Stromal cell of bone marrow (primary cell): ENCODE measurements at places on chromosomes 5 and 9.

DNA sequence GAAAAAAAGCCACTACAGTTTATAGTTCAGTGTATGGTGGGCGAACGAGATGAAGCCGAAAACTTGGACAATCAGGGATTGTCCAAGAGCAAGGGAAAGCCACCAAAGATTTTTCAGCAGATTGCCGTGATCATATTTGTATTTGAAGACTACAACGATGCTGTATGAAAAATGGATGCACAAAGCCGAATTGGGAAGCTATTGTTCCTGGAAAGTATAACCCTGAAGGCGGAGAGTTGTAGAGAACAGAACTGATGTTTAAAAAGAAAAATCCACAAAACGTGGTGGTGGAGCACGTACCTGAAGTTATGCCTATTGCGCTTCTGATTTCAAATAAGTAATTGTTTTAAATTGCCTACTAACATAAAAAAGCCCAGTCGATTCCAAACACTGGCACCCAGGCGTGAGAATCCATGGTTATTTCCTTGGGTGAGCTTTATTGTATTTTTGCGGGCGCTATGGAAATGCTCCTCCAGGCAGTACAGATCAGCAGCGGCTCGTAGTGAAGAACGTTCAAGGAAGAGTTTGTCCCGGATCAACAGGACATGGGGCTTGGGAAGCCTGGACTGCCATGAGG is 772 bp upstream of the TARS1 start:
- peak; percentile 8 for DNase-seq

- DNase-seq, result no peak
Observed at GRCh38 chr9:72817413-72817812, 135.4 kb downstream of the ALDH1A1 start.

GRCh38 chr5:176133877-176134276 is 104.3 kb upstream of the SIMC1 start:
- no peak for DNase-seq

DNA sequence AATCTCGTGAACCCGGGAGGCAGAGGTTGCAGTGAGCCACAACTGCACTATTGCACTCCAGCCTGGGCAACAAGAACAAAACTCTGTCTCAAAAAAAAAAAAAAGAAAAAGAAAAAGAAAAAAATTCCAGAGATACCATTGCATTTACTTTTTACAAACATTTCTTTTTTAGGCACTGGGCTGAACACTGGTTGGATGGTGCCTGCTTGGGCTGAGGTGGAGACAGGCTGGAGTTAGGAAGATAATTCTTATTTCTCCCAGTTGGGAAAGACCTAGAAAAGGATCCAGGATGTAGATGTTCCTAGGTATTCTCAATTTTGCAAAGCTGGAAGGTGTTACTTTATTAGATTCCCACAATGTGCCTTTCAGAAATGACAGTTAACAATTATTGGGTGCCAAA is 49.9 kb upstream of the JMY start:
- no peak for DNase-seq
